Suprapubic skin (tissue), 4 donors: ENCODE measurements at places on chromosomes 2 and 18. TPM values are rescaled to one million over a fixed set of nuclear protein-coding genes. Genes with fewer than 3 reads are reported as not detected.
A peak's percentile ranks its signal among the peaks of the same experiment; 100 is the strongest.

DNA sequence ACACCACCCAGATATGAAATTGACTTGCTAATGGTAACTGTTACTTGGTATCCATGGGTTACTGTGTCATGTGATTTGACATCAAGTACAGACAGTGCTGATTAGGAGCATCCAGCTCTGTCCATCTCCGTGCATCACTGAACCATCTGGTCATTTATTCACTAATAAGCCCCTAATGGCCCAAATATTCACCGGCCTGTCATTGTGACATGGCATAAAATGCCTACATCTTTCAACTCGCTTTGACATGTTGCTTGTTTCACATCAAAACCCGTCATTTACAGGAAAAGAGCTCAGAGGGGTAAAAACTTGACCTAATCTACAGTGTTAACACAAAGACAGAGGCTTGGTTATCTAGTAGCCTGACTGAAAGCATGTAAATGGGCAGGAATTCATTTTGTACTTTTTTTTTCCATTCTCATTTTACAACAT lies 308.9 kb upstream of the ATP5MC3 start:
- no peak for DNase-seq

DNA sequence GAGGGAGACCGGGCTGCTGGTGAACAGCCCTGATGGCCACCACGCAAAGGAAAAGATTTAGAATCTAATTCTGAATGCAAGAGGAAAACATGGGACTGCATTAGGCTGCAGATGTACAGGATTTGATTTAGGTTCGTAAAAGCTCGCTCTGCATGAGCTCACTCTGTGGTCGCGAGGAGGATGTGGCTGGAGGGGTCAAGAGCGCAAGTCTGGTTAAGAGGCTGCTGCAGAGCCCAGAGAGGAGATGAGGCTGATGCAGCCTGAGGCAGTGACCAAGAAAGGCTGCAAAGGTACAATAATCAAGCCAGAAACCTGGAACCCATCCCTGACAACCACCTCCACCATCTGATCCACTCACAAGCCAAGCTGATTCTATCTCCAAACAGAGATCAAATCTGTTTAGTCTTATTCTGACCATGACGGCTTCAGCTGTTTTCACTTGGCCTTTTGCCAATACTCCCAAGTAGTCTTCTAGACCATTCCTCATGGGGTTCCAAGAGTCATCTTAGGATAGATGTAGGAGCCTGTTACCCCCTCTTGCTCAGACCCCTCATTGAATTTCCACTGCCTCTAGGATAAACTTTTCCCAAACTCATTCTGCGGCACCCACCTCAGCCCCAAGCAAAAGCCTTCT lies 58.9 kb upstream of the ARL4C start:
- no peak for DNase-seq

DNA sequence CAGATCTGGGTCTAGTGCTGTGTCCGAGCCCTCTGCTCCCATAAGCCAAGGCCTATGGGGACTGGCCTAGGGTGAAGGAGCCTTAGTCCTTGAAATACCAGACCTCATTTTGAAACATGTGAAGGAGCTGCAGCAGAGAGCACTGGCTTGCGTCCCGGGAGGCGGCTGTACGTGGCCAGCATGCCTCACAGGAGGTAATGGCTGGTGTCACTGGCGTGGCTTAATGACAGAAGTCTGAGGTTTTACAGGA lies 72.7 kb upstream of the OTOS start:
- DNase-seq, result peak; percentile 16

DNA sequence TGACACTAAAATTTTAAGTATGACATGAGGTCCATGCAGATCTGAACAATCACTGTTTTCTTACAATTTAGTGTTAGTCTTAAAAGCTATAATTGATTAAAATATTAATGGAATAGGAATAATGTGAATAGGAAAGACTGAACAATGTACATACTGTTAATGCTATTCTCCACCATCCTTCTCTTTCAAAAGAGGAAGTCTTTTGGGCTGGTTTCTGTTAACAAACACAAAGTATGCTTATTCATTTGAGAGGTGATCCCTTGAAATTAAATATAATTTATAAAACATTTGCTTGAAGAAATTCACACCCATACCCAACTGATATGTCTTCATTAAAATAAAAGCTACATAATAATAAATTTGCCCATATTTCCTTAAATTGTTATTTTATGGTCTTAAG lies 2.3 kb downstream of the STPG4 start:
- no peak for DNase-seq

DNA sequence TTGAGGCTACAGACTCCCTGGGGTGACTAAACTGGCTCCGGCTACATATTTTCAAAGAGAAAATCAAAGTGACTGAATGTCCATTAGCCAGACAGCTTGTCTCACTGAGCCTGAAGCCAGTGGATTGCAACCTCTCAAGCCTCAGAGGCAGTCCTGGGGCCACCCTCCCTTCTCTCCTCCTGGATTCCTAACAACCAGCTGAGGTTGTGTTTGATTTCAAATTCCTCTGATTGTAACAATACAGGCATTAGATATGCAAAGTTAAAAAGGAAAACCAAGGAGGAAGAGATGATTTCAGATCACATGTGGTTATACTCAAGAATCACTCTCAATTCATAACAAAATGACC lies 101.0 kb upstream of the LMAN1 start:
- no peak for DNase-seq

- DNase-seq, result peak; percentile 76
Observed at GRCh38 chr2:129877795-129878775, 101.4 kb upstream of the RAB6C start.

GRCh38 chr2:133943108-133943507 lies 310.8 kb upstream of the MGAT5 start:
- no peak for DNase-seq

- no peak for DNase-seq
Observed at GRCh38 chr2:165720511-165720910, 73.5 kb downstream of the GALNT3 start.

DNA sequence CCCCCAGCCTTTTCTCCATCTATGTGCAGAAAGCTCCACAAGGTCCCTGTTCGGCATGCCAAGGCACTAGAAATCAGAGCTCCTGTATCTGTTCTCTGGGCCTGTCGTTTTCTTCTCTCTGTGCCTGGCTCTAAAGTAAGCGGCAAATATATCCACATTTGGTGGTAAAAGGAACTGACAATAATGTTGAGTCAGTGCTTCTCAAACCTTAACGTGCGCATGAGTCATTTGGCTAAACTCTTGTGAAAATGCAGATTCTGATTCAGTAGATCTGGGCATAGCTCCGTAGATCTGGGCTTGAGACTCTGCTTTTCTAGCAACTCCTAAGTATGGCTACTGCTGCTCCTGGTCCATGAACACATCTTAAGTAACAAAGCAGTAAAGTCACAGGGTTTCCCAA lies 16.5 kb upstream of the ACSL3 start:
- DNase-seq, result no peak

- no peak for DNase-seq
Observed at GRCh38 chr2:162697111-162697510, 141.5 kb downstream of the KCNH7 start.

- no peak for DNase-seq
Observed at GRCh38 chr2:8303322-8303832, 378.5 kb upstream of the ID2 start.

GRCh38 chr2:48954311-48954710 lies 198.8 kb upstream of the LHCGR start:
- no peak for DNase-seq

GRCh38 chr2:102014041-102014345 lies 22.2 kb downstream of the IL1R2 start:
- no peak for DNase-seq

DNA sequence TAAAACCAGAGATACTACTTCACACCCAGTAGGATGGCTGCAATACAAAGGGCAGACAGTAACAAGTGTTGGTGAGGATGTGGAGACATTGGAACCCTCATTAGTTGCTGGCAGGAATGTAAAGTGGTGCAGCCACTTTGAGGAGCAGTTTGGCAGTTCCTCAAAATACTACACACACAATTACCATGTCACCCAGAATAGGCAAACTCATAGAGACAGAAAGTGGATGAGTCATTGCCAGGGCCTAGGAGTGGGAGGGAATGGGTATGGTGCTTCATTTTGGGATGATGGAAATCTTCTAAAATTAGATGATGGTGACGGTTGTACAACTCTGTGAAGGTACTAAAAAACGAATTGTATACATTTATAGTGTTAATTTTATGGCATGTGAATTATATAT lies 54.8 kb downstream of the ATP9B start:
- DNase-seq, result no peak

- DNase-seq, result no peak
Observed at GRCh38 chr2:178327516-178327915, 123.5 kb downstream of the PRKRA start.

DNA sequence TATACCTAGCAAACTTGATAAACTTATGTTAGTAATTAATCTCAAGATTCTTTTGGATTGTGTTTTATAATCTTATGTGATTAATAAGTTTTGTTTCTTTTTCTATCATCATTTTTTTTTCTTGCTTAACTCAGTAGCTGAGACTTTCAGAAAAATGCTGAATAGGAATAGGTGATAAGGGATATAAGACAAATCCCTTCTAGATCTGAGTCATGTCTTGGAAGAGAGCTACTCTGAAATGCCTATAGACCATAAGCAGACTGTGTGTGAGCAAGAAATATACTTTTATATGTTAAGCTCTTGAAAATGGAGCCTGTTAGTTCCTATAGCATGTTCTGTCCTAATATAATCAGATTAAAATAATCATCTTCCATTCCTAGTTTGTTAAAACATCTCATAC lies 29.6 kb downstream of the CYBRD1 start:
- DNase-seq, result no peak

GRCh38 chr2:39855856-39856255 lies 76.8 kb upstream of the THUMPD2 start:
- DNase-seq, result no peak

The WNT10A gene
- 14.3 TPM for total RNA-seq

The DSG4 gene
- 1.8 TPM for total RNA-seq

The FOXD4L1 gene
- 0.19 TPM for total RNA-seq

The ANO7 gene
- total RNA-seq, result 1.1 TPM

The ZNF396 gene
- total RNA-seq, result 2.5 TPM

The CNGA3 gene
- total RNA-seq, result not detected

The HOXD9 gene
- total RNA-seq, result 2.6 TPM

The TWIST2 gene
- 72.7 TPM for total RNA-seq
